Putamen (tissue), 1 donor: ENCODE measurements at places on chromosomes 5 and 9.

- no peak for DNase-seq
Observed at GRCh38 chr9:104941597-104941996, 13.6 kb upstream of the ABCA1 start.

DNA sequence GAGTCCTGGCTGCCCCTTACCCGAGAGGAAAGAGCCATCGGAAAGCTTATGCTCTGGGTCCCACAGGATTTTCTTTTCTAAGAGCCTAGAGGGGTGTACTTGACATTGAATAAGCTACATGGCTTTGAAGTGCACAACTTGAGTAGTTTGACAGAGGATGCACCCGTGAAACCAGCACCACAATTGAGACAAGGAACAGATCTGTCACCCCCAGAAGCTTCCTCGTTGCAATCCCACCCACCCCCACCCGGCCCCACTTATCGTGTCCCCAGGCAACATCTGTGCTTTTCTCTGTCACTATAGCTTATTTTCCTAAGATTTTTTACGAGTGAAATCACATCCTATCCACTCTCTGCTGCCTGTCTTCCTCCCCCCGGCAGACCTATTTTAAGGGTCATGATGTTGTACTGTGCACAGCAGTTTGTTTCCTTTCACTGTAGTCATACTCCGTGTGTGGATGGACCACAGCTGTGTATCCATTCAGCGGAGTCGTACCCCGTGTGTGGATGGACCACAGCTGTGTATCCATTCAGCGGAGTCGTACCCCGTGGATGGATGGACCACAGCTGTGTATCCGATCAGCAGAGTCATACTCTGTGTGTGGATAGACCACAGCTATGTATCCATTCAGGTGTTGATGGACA is 8.8 kb upstream of the FCN2 start:
- DNase-seq = no peak

DNA sequence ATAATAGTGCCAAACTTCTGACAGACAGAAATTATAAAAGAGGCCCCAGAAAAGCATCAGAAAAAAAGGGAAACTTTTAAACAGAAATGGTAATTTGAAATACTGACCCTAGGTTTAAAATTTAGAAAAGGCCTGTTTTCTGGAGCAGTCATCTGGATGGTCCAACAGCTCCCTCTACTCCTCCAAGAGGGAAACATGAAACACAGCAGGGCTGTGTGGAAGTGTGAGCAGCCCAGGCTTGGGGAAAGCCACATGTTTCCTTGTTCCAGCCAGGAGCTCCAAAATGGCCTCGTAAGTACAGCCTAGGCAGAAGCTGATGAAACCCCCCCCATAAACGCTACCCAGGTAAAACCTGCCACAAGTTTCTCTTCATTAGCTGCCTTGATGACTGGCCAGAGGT is 499.3 kb upstream of the ADAMTS16 start:
- no peak for DNase-seq

GRCh38 chr9:134641990-134642384 is 384 bp downstream of the COL5A1 start:
- no peak for DNase-seq

GRCh38 chr5:173309731-173310130 is 18.5 kb downstream of the STC2 start:
- no peak for DNase-seq

- DNase-seq = no peak
Observed at GRCh38 chr5:128645581-128645980, 107.5 kb upstream of the FBN2 start.

- no peak for DNase-seq
Observed at GRCh38 chr9:84304166-84304565, 36.4 kb downstream of the SLC28A3 start.

DNA sequence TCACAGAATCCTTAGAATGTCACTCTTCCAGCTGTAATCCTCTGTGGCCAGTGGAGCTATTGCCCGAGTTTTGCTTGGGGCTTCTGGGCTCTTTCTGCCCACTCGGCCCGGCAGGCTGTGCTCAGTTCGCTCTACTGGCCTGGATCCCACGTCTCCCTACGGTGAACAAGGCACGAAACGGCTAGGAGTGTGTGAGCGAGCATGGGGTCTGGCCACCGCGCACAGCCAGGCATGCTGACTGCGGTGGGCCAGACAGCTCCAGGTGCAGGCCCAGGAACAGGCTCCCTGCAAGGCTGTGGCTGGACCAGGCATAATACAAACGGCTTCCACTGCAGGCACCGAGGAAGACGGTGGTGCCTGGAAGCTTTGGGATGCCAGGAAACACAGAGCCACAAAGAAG is 2035.5 kb upstream of the ACO1 start:
- DNase-seq = no peak

GRCh38 chr5:172534229-172535107 is 80.1 kb upstream of the SH3PXD2B start:
- no peak for DNase-seq

GRCh38 chr5:119080936-119081335 is 10.0 kb downstream of the DMXL1 start:
- DNase-seq = no peak
